CD4-positive, alpha-beta T cell (primary cell): ENCODE measurements at places on chromosomes 3 and 15.
A peak's percentile ranks its signal among the peaks of the same experiment; 100 is the strongest.

DNA sequence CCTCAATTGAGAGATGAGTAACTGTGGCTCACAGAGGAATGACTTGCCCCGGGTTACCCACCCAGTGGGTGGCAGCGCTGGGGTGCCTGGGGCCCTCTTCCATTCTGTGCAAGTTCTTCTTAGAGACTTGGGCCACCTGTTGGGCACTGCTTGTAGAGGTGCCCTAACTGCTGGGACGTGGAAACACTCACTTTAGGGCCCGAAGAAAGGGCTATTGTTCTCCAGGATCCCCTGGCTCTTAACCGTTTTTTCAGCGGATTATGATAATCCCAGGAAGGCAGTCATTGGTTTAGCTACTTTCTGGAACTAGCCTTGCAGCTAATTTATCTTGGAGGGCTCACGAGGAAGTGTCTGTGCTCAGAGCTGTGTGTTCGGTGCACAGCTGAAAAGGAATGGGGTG is 66.0 kb upstream of the GCNT3 start:
- no peak for DNase-seq

DNA sequence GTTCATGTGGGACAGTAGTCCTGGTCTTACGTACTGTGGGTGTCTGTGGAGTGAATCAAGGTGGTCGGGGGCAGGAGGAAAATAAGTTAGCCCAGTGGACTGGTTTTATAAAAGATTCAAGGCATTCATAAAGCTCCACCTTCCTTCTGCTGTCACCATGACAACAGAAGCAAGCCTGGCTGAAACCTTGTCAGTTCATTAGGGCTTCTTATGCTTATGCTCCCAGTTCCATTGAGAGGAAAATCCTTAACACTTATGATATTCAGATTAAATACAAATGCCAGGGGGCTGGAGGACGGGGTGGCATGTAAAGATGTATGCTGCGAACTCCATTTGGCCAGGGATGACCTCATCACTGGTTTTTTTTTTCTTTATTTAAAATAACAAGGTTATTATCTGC is 283.1 kb upstream of the ATP10A start:
- DNase-seq: no peak

DNA sequence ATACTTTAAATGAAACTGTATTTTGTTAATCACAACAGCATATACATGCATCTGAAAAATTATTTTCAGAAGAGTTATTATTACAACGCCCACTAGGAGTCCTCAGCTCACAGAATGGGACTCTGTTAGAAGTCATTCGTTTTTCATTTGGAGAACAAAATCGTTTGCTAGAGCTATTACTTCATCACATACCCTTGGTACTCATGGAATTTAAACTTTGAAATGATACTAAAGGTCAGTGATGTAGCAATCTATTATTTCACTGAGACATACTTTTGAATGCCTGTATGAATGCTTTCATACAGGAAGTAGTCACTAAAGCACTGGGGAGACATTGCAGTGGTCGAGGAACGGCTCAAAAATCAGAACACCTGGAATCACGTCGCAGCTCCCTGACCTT is 198.1 kb downstream of the MBNL1 start:
- DNase-seq: no peak

DNA sequence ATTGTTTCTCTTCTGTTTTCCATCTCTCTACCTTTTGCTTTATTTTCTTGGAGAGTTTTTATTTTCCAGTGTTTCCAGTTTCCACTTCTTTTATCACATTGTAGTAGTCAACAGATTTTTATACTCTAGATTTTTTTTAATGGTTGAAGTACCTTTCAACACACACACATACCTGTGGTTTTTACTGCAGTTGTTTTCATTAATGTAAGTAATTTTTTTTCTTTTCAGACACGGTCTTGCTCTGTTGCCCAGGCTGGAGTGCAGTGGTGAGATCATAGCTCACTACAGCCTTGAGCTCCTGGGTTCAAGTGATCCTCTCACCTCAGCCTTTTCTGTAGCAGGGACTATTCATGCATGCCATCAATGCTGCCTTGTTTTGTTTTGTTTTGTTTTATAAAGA is 472.5 kb upstream of the SGO1 start:
- no peak for DNase-seq

DNA sequence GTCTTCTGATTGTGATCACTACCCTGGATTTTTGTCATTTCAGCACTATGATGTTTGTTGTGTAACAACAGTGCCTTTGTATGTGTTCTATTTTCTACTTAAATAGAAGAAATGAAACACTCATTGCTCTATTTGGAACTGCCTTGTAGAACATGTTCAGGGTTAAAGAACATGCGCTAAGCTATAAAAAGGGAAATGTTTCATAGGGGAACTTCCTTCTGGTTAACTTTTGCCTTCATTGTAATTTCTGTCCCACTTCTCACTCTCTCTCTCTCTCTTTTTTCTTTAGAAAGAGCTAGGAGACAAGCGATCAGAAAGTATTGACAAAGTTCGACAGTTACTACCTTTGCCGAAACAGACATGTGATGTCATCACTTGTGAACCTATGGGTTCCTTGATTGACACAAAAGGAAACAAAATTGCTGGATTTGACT is at the start of gene P2RY12:
Gene P2RY12, minus strand, starts transcription at position 13 of the 434 bp plus-strand sequence. CDS start 45,908 bp downstream, outside the sequence.
- DNase-seq: no peak

DNA sequence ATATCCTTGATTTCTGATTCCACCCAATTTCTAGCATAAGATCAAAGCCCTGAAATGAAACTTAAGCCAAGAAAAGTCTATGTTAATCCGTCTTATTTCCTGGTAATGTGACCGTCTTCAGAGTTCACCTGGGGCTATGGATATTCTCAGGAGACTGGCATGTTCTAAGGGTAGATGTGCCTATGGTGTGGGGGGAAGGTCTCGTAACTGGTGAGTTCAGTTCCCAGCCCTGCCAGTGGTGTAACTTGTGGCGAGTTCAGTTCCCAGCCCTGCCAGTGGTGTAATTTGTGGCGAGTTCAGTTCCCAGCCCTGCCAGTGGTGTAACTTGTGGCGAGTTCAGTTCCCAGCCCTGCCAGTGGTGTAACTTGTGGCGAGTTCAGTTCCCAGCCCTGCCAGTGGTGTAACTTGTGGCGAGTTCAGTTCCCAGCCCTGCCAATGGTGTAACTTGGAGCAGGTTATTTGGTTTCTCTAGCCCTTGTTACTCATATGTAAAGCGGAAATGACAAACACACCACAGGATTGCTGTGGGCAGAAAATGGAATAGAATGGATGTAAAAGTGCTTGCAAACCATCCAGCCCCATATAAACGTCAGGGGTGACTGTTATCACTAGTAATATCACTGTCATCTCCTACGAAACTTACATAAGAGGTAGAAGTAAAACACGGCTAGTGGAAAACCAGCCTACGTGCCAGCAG is 30.4 kb downstream of the SLC51A start:
- DNase-seq: no peak

DNA sequence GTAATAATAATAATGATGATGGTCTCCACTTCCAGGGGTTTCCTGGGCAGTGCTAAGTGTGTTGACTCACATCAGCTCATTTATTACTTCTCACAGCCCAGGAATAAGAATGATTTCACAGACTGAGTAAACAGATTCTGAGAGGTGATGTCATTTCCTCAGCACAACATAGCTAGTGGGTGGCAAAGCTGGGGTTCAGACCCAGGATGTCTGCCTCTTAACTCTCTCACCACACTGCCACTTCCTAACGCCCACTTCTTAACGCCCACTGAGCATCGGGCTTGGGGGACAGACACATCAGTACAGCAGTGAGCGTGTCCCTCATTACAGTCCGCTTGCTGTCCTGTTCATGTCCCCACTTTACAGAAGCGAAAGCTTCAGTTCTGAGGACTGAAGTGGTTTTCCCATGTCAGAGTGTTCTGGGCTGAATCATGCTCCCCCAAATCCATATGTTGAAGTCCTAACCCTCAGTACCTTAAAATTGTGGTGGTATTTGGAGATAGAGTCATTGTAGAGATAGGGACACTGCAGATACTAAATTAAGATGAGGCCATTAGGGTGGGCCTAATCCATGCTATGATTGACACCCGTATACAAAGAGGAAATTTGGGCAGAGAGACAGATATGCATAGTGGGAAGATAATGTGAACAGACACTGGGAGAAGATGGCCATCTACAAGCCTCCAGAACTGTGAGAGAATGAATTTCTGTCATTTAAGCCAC is 68.0 kb downstream of the ATP2B2 start:
- peak; percentile 31 for DNase-seq

DNA sequence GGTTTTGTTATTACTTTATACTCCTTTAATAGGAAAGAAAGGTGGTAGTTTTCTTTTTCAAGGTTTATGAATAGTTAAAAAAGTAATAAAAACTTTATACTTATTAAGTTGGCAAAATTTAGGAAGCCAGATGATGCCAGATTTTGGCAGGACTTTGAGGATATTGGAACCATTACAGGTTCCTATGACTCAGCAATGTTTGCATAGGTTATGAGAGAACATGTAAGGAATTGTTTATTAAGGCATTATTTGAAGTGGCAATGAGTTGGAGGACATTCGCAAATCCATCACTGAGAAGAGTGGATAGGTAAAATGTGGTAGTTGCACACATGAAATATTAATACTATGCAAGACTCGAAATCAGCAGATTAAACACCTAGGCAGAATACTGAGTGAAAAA is 29.9 kb downstream of the CDAN1 start:
- DNase-seq: no peak
